ENCODE measurements at places on chromosomes 3 and 15.

- DNase-seq, result peak; percentile 3
These were observed 404.4 kb upstream of the MDFIC2 start for GRCh38 chr3:70716832-70717231.

GRCh38 chr3:33004961-33005360 is 53.5 kb downstream of the CCR4 start:
- DNase-seq, result no peak

DNA sequence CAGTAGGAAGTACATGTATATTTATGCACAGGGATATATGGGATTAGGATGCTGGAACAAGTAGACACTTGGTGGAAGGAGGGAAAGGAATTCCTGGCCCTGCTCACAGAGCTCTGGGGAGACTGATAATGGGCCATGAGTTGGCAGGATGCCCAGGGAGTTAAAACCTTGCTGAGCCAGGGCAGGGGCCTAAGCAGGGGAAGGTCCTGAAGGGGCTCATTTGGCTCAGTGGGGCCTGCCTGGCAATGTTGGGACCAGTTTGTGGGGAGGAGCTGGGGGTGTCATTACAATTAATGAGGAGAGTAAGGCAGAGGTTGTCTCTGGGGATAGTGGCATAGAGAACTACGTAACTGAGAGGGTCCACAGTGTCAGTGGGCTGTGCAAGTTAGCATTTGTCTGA is 124.2 kb upstream of the ADPGK start:
- no peak for DNase-seq

DNA sequence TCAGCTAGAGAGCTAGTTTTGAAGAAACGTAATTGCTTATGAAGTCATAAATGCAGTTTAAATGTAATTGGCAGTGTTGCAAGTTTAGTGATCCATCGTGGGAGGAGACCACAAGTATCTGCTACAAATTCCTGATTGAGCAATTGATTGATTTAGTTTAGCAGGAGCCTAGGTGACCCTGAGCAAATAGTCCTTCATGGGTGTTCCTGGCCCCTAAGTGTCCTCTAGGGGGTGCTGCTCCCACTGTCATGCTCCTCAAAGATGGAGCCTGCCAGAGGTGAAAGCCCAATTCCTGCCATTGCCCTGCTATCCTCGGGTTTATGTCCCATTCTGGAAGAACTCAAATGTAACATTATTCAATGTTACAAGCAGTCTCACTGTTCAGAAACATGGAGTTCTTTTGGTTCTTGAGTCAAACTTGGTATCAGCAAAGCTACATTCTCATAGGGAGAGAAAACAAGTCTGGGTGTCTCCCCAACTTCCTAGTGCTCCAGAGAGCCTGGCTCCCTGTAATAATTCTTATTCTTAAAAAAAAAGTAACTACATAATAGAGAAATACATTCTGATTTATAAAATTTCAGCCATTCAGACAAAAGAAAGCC is 29.8 kb upstream of the SENP5 start:
- DNase-seq, result peak; percentile 74

DNA sequence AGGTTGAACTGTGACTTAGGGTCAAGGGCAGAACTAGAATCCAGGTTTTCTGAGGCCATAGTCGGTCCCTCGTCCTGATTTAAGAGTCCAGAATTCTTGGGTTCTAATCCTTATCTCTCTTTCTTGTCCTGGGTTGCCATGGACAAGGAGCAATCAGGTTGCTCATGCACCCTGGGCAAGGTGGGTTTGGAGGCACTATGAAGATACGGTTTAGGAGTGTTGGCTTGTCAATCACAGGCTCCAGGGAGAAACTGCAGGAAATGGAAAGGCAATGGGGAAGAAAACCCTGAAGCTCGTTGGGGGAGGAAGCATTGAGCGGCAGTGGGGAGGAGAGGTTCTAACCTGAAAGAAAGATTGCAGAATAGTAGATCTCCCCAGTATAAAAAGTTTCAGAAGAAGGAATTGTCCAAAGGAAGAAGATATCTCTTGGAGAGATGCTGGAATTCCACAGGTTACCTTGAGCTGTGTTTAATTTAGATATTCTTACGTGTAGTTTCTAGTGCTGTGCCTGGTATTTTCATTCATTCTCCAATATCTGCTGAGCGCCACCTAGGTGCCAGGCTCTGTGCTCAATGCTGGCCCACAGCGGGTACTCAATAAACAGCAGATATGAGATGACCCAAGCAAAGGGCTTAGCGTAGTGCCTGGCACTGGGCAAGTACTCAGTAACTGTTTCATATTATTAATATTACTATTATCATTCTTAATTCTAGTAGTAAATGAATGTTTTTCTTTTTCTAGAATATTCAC is 2.0 kb downstream of the ACAN start:
- no peak for DNase-seq

DNA sequence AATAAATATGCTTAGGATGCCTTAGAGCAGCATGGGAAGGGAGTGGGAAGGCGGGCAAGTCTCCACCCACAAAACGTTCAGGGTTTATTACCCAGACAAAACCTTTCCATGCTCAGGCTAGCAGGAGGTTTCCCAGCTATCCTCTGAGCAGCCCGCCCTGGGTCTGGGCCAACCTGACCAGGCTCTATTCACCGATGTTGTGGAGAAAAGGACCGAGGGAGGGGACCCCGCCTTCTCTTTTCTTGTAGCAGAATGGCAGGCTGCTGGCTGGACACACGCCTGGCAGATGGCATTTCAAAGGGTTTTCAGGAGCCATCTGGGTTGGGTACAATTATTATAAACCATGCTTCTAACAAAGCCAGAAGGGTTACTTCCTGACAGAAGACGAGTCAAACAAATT is 540.9 kb downstream of the MAGI1 start:
- DNase-seq, result no peak

DNA sequence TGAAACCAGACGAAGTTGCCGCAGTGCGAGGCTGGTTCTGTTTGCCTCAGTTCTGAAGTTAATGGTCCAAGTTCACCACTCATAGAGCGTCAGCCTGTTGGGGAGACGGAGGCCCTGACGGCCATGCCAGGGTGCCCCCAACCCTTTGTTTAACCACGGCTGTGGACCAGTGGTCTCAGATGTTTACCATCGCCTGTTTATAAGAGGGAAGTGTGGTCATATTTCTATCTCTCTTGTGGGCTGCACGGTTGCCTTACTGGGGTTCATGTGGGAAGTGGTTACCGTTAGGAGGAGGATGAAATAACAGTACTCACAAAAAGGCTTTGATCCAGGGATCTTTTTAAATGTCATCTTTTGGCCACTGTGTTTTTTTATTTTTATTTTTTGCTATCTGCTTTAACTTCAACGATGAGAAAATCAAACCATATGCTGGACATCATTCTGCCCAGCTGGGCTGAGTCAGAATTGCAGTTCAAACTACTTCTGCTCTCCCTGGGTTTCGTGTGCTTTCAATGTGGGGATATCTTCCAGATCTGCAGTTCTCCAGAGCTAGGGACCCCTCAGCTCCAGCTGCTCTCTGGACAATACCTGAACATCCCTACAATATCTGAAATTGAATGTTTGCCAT is 17.8 kb downstream of the SMAD3 start:
- DNase-seq, result no peak

- no peak for DNase-seq
These were observed 119.9 kb upstream of the GAP43 start for GRCh38 chr3:115503394-115503793.

DNA sequence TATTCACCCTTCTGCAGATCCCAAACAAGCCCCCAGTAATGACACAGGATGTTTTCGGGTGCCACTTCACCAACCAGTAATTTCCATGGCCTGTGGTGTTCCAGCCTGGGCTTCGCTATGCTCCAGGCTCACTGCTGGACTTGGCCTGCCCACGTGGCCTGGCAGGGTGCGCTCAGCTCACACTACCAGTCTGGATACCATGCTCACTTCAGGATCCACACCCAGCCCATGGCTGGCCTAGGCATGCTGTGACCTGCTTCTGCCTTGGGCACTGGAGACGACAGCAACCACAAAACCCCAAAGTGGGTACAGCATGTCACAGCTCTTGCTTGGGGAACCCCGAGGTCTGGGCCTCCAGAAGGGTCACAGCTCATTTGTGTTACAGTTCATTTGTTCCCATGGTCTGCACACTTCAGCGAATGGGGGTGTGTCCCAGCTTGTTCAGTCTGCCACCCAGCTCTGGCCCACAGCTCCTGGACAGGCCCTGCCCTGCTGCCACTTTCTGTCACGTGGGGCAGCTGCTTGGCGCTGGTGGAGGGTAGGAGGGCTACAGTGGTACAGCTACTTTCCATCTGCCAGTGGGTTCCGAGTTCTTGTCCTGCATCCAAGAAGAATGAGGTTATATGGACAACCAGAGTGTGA is 650.8 kb downstream of the MCTP2 start:
- DNase-seq, result no peak

DNA sequence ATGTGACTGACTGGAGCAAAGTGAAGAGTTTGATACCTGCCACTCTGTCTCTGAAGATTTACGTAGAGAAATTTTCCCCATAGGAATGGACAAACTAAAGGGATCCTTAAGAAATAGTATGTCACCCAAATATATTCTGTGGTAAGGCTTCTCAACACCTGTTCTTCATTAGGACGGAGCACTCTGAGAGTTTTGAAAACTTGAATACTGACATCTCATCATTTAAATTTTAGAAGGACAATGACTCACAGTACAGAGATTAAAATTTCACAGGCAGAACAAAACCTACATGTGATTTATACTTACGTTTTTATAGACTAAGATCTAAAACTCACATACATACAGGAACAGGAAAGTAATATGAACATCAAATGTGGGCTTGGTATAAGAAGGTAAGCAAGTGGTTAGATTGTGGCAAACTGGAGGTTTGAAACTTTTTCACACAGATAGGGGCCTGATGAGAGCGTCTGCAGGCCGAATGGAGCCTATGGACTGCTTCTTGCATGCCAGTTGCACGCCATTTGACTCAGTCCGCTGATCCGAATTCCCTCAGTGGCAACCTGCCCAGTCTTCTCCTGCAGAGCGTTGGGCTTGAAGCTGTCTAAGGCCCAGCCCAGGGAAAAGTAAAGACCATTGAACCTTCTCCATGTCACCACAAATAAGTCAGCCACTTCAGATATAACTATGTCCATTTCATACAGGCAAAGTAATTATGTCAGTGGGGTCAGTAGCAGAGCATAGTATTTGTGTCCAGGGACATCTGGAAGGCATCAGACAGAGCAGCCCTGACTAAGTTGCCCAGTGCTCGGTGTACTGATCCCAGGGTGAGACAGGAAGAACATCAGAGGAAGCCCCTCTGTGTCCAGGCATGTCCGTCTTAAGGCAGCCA is 45.7 kb downstream of the ZBTB38 start:
- peak; percentile 31 for DNase-seq

GRCh38 chr3:147540921-147541320 is 131.8 kb downstream of the ZIC1 start:
- DNase-seq, result no peak

- no peak for DNase-seq
These were observed 73.4 kb upstream of the RBMS3 start for GRCh38 chr3:29207427-29207826.

DNA sequence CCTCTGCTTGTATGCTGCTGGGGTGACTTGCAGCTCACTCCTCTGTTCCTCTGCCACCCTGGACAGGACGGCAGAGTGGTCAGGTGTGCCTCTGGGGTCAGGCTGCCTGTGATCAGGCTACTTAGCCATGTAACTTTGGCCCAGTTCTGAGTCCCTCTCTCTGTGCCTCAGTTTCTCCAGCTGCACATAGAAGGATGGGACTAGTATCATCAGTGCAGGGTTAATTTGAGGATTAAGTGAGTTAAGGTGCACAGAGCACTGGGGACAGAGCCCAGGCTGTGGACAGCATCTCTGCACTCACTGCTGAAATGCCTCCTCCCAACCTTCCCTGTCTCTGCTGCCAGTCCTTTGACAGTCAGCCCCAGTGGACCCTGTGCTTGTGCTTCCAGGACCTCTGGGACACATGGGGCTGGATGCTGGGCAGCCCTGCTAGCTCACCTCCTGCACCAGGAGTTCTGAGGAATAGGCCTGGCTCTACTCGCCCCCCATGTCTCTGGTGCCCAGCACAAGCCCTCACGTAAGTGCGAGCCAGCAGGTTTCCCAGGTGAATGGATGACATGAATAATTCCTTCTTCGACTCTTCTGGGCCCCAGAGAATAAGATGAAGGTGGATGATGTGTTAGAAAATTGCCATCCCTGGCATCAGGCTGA is 19.3 kb upstream of the PRR23E start:
- no peak for DNase-seq

GRCh38 chr15:93656041-93656440 is 567.0 kb upstream of the RGMA start:
- no peak for DNase-seq

DNA sequence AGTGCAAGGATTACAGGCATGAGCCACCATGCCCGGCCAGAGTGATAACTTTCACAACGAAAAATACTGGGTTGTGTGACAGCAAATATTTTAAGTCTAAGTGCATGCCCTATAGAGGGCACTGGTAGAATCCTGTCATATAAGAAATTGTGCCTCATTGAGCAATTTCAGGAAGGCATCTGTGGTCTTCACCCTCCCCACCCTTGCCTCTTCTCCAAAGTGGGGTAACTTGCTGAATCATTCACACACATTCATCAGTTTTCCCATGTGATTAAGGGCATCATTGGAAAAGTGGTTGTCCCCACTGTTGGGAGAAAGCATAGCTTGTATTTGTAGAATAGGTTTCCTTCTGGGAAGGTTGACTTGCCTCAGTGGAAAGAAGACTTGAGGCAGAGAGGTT is 9.2 kb downstream of the MITF start:
- DNase-seq, result no peak

GRCh38 chr15:92167451-92167850 is 226.2 kb upstream of the ST8SIA2 start:
- DNase-seq, result no peak

- no peak for DNase-seq
These were observed 15.5 kb downstream of the KLF15 start for GRCh38 chr3:126341755-126342150.

DNA sequence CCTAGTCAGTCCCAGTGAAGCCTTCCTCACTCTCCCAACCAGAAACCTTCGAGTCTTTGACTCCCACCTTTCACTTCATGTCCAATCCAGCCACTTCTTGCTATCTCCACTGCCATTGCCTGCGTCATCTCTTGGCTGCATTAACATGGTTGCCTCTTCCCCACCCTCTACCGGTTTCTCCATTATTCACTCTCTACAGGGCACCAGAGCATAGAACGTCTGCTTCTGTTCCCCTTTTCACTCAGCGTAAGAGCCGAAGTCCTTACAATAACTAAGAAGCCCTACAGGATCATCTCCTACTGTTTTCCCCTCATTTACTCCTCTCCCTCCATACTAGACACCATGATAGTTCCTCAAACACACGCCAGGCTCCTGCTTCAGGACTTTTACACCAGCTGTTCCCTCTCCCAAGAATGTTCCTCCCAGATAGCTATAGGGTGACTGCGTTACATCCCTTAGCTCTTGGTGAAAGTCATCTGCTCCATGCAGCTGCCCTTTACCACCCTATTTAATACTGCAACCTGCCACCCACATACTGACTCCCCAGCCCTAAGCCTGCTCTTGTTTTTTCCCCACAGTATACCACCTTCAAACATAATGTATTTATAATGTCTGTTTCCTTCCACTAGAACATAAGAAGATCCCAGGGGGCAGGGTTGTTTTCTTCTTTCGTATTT is 30.9 kb downstream of the RCN2 start:
- DNase-seq, result no peak

GRCh38 chr3:196609805-196610515 is 29.5 kb upstream of the NRROS start:
- peak; percentile 22 for DNase-seq

GRCh38 chr3:42742688-42743087 is 30.4 kb downstream of the CCDC13 start:
- no peak for DNase-seq
